ENCODE measurements at places on chromosomes 6 and 20.
A peak's percentile ranks its signal among the peaks of the same experiment; 100 is the strongest.

DNA sequence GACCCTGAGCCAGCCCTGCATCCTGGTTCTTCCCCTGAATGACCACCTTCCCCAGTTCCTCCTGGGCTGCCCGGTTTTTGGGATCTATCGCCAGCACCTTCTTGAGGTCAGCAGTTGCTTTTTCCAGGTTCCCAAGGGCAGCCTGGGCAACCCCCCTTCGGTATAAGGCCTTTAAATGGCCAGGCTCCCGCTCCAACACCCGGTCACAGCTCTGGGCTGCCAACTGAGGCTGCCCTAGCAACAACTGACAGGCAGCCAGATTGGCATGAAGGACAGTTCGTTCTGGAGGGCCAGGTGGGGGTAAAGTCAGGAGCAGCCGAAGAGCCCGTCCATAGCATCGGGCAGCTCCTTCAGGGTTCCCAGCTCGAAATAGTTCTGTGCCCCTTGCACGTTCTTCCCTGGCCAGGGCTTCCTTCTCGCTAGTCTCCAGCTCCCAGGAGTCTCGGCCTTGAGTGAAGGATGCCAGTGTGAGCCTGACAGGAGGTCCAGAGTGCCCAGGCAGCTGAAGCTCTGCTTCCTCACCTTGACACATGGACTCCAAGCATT lies 778 bp upstream of the ATF6B start:
- DNase-seq: no peak

DNA sequence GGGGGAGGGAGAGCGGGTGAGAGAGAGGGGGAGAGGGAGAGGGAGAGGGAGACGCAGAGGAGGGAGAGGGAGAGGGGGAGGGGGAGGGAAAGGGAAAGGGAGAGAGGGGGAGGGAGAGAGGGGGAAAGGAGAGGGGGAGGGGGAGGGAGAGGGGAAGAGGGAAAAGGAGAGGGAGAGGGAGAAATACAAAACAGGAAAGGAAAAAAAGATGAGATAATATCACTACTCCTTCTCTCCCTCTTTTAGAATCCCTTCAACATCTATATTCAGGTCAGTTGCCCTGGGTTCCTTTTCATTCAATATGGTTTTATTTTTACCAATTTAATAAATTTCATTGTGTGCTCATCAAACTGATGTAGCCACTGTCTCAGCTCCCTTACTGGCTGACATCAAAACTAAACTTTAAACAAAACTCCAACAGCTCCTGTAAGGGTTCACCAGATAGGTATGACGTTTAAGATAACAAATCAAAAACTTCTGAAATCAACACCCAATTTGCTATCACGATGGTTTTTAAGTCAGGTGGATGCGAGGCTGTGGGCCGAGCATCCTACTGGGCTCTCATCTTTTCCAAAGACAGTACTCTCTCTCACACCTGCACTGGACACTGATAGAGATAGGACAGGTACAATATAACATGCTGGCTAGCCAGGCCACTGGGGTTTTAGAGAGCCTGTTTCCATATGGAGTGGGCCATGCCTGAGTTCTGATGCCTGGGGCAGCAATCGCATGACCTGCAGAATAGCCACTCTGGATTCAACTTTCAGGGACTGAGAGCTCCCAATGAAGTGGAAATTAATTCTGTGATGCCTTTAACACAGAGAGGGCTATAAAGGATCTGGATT lies 99.5 kb downstream of the FYN start:
- DNase-seq: no peak

- no peak for DNase-seq
Measured at GRCh38 chr20:63098195-63098810, 91.5 kb upstream of the BHLHE23 start.

GRCh38 chr6:113137426-113137825 lies 719.7 kb upstream of the MARCKS start:
- no peak for DNase-seq

GRCh38 chr6:36441307-36441894 lies 1.3 kb downstream of the PXT1 start:
- peak; percentile 98 for DNase-seq

GRCh38 chr20:56769921-56770600 lies 141.0 kb downstream of the TFAP2C start:
- DNase-seq: no peak

DNA sequence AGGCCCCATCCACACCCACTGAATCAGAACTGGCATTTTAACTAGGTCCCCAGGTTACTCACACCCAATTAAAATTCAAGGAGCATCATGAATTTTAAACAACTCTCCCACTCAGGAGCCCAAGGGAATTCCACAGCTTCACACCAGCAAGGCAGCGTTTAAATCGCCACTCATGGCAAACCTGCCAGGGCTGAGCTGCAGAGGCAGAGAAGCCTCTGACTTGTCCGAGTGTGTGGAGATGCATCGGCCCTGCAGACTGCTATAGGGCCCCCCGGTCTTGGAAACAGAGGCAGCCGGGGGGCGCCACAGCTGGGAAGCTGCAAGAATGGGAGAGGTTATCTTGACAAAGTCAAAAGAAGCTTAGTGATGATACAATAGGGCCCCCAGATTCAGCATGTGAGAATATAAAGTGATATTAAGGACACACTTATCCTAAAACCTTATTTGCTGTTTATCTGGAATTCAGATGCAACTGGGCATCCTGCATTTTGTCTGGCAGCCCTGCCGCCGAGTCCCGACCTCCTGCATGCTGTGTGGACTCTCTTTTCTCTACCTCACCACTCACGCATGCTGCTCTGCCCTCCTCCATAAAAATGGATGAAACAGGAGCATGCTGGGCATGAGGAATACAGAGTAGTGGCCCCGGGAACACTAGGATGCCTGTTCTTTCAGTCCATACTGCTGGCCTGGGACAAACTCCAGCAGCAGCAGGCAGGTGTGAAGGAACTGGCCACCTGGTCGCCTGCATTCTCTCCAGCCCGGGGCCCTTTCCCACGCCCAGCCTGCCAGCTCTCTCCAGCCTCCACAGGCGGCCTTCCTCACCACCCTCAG lies 126.1 kb downstream of the PXDC1 start:
- no peak for DNase-seq

- no peak for DNase-seq
Measured at GRCh38 chr6:47292944-47293343, 16.8 kb downstream of the TNFRSF21 start.

DNA sequence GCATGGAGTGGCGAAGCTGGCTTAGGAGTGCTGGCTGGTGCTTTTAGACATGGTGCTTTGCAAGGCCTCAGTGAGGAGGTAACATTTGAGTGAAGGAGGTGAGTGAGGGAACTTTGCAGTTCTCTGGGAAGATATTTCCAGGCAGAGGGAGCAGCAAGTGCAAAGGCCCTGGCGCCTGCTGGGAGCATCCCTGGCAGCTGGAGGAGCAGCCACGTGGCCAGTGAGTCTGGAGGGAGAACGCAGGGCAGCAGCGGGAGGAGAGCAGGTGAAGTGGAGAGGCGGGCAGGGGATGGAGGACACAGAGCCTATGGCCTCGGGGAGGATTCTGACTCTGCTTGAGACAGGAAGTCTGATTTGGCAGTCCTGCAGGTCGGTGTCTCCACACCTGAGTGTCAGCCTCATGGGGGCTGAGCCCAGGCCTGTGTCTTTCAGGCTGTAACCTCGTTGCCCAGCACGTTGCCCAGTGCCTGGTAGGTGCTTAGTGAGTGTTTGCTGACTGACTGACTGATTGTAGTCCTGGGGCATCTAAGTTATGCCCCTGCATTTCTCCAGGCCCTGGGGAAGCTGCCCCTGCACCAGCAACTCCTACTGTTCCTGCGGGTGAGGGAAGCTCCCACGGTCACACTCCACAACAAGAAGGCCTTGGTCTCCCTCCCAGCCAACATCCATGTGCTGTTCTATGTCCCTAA lies 11.0 kb upstream of the BPIFB4 start:
- no peak for DNase-seq

DNA sequence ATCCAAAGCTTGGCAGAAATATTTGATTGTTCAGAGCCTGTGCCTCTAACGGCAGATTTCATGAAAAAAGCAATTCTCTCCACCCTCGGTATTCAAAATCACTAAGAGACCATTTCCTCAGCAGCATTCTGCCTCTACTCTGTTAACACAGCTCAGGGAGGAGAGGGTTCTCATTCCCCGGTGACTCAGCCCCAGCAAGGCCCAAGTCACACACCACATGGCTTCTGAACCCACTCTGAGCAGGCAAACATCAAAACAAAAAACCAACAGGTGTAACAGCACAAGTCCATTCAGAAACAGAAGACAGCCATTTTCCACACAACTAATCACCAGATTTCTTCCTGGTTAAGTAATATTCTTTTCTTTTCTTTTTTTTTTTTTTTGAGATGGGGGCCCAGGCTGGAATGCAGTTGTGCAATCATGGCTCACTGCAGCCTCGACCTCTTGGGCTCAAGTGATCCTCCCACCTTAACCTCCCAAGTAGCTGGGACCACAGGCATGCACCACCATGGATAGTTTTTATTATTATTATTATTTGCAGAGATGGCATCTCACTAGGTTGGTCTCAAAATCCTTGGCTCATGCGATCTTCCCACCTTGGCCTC lies 55.4 kb downstream of the GFOD1 start:
- DNase-seq: no peak

Measured in AG04449 (cell line).